ENCODE measurements at places on chromosomes 4 and X.
A peak's percentile ranks its signal among the peaks of the same experiment; 100 is the strongest.

- H3K4me1 ChIP-seq, result no peaks in the 10 kb centered on the region
- H3K27me3 ChIP-seq, result no peaks in the 10 kb centered on the region
- H3K27ac ChIP-seq, result no peak overlapping the region
- no peak overlapping the region for H3K4me3 ChIP-seq
Observed at GRCh38 chrX:45110494-45110893, 90.2 kb downstream of the DIPK2B start.

DNA sequence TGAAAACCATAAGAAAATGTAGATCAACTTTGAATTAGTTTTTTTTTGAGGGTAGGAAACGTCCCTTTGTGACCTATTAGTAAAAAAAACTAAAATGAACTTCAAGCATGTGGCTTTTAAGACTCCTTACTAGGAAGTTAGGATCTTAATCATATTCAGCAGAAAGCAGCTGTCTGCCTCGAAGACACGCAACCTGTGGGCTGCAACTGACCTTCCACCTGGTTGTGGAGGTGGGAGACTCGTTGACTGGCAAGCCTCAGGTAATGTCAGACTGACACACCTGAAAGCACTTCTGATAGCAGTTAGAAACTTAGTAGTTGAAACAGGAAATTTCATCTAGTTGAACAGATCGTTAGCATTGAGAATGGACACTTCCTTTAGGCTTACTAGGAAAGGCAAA lies 37.4 kb downstream of the CCNG2 start:
- H3K4me3 ChIP-seq, result peak overlapping the region; percentile 85
- peaks cover 55% of the 10 kb centered on the region for H3K4me1 ChIP-seq
- DNase-seq, result no peak
- H3K27me3 ChIP-seq, result no peaks in the 10 kb centered on the region
- H3K36me3 ChIP-seq, result no peaks in the 10 kb centered on the region

DNA sequence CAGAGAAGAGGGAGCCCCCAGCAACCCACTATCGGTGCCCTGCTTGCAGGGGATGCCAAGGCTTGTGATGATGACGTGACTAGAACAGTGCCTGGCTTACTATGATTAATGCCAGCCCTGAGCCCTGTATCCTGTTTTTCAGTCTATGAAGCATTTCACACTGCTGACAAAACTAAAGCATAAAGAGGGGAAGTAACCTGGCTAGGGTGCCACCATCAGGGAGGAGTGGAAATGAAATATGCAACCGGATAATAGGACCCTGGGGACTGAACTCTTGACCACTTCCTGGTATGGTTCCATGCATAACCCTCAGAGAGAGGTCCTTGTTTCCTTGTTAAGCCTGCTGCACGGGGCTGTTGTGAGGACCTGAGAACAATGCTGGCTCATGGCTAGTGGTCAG lies 50.3 kb downstream of the MED28 start:
- peak overlapping the region; percentile 25 for H3K4me3 ChIP-seq
- H3K27ac ChIP-seq, result peak overlapping the region; percentile 12
- no peak for DNase-seq
- peaks cover 40% of the 10 kb centered on the region for H3K4me1 ChIP-seq
- peaks cover 4% of the 10 kb centered on the region for H3K27me3 ChIP-seq
- H3K36me3 ChIP-seq, result no peaks in the 10 kb centered on the region

DNA sequence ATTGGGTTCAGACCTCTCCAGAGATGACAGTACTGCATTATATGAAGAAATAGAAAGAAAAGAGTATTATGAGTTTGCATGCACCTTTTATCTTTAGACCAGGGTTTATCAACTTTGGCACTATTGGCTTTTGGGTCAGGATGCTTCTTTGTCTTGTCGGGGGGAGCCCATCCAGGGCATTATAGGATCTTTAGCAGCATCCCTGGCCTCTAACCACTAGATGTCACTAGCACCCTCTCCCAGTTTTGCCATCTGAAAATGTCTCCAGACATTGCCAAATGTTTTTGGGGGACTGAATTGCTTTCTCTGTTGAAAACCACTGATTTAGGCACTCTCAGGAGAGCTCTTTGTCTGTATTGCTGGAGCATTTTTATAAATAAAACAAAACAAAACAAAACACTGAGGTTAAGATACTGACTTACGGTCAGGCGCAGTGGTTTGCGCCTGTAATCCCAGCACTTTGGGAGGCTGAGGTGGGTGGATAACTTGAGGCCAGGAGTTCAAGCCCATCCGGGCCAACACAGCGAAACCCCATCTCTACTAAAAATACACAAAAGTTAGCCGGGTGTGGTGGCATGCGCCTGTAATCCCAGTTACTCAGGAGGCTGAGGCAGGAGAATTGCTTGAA lies 23.6 kb downstream of the CA5B start:
- peaks cover 13% of the 10 kb centered on the region for H3K36me3 ChIP-seq
- H3K4me1 ChIP-seq, result peaks cover 10% of the 10 kb centered on the region
- no peak for DNase-seq
- no peak overlapping the region for H3K4me3 ChIP-seq

DNA sequence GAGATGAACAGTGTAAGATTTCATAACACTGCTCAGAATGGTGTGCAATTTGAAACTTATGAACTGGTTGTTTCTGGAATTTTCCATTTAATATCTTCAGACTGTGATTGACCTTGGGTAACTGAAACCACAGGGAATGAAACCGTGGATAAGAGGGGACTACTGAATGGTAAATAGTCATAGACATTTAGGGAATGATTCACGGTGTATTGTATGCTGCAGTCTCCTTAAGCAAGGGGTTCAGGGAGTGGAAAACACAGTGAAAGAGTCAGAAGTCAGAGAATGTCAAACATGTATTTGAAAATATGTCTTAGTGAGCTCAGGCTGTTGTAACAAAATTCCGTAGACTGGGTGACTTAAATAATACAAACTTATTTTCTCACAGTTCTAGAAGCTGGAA lies 398.2 kb upstream of the DIPK2B start:
- no peaks in the 10 kb centered on the region for H3K27me3 ChIP-seq
- no peaks in the 10 kb centered on the region for H3K36me3 ChIP-seq
- H3K27ac ChIP-seq, result no peak overlapping the region
- DNase-seq, result no peak
- no peak overlapping the region for H3K4me3 ChIP-seq

- DNase-seq, result no peak
- H3K27me3 ChIP-seq, result peaks cover 15% of the 10 kb centered on the region
- H3K4me1 ChIP-seq, result peaks cover 15% of the 10 kb centered on the region
- H3K36me3 ChIP-seq, result no peaks in the 10 kb centered on the region
Observed at GRCh38 chrX:153643431-153644351, 3.3 kb upstream of the DUSP9 start.

DNA sequence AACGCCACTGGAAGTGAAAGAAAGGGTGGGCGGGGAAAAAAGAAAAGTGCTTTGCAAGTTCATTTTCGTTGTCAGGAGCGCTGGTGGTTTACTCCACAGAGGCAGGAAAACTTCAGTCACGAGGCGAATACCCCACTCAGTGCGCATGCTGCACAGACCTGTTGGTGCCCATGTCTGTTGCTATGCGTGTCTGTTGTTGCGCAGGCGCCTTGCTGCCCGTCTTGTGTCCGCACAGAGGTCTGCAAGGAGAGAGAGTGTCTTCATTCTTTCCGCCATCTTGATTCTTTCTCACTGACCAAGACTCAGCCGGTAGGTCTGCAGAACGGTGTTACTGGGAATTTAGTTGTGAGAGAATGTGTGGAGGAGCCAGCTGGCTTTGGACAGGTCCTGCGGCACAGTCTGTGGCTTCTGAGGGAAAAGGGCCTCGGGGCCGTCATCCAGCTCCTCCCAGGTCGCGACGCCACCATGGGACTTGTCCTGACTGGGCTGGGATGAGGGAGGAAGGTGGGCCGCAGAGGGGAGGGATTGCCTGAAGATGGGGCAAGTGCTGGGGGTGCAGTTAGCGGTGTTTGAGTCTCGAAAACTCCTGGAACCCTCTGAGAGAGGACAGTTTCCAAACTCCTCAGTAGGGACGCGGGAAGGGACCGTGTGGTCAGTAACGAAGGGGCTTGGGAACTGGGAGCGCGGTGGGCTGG lies at the start of gene PAGE2:
PAGE2 (plus strand) TSS at position 224 of the 695 bp plus-strand sequence. CDS start 1,003 bp downstream, outside the sequence.
- no peaks in the 10 kb centered on the region for H3K27me3 ChIP-seq
- no peaks in the 10 kb centered on the region for H3K36me3 ChIP-seq
- H3K27ac ChIP-seq, result no peak within 1 kb of the TSS
- DNase-seq, result no peak

DNA sequence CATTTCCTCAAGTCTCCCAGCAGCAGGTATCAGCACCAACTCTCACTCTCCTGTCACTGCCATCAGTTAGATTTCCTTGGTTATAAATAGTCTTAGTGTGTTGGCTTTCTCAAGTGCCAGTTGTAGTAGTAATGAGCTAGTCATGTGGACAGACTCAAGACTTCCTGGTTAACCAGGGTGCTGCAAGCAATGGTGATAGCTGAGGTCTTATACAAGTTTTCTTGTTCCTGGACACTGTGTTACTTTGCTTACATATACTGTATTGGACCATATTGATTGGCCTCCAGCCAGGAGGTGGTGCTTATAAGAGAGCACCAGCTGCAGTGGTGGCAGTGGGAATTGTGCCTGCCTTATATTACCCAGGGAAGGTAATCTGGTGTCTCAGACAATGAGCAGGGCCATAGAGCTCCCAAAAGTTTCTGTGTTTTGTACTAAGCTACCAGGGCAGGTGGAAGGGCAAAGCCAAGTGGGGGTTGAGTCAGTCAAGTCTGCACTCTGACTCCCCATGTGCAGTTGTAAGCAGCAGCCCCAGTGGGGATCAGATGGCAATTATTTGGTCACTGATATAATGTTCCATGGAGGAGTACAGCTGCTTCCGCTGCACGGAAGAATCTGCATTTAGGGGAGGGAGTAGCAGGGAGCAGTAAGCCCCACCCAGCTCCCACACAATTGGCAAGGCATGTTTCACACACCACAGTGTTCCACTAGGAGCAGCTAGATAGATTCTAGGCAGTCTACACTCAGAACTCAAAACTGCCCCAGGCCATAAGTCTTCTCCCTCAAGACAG lies 24.1 kb upstream of the ZDHHC15 start:
- H3K36me3 ChIP-seq, result no peaks in the 10 kb centered on the region
- H3K4me3 ChIP-seq, result no peak overlapping the region
- H3K27ac ChIP-seq, result no peak overlapping the region
- no peaks in the 10 kb centered on the region for H3K4me1 ChIP-seq

- no peak for DNase-seq
- H3K36me3 ChIP-seq, result no peaks in the 10 kb centered on the region
- H3K4me3 ChIP-seq, result no peak overlapping the region
- no peaks in the 10 kb centered on the region for H3K4me1 ChIP-seq
- no peak overlapping the region for H3K27ac ChIP-seq
Observed at GRCh38 chr4:73683033-73683432, 57.3 kb upstream of the CXCL8 start.

DNA sequence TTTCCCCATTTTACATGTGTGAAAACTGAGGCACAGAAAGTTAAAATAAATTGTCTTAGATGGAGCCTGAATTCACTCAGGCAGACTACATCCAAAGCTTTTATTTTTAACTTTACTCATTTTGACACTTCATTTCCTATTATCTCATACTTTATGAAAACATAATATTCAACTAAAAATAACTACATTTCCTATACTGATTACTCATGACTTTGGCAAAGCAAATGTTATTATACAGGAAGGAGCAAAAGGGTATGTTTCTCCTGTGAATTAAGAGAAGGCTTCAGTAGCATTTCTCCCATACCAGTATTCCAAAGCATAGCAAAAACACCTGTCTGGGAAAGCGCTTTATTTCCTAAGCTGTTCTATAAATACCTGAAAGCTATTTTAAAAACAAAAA lies 178.6 kb downstream of the ADAMTS3 start:
- H3K4me1 ChIP-seq, result no peaks in the 10 kb centered on the region
- no peak overlapping the region for H3K4me3 ChIP-seq
- DNase-seq, result no peak
- H3K36me3 ChIP-seq, result no peaks in the 10 kb centered on the region
- no peak overlapping the region for H3K27ac ChIP-seq
- H3K27me3 ChIP-seq, result no peaks in the 10 kb centered on the region

DNA sequence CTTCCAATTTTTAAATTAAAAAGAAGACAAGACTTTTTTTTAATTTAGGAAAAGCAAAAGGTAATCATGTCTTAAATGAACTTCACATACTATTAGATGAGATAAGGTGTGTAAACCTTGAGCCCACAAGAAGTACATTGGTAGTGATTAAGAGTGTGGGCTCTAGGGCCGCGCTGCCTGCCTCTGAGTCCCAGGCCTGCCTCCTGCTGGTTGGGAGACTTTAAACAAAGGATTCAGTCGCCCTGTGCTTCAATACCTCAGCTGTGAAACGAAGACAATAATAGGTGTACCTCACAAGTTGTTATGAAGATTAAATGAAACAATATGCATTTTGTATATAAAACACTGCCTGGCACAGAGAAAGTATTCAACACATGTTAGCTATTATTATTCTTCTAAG lies 95.9 kb upstream of the MYOZ2 start:
- peaks cover 5% of the 10 kb centered on the region for H3K4me1 ChIP-seq
- H3K27ac ChIP-seq, result no peak overlapping the region
- H3K27me3 ChIP-seq, result no peaks in the 10 kb centered on the region
- no peaks in the 10 kb centered on the region for H3K36me3 ChIP-seq

- H3K27ac ChIP-seq, result no peak overlapping the region
Observed at GRCh38 chrX:129638917-129639316, 15.8 kb downstream of the APLN start.

- H3K27me3 ChIP-seq, result peaks cover 31% of the 10 kb centered on the region
- H3K36me3 ChIP-seq, result no peaks in the 10 kb centered on the region
- DNase-seq, result no peak
- H3K4me3 ChIP-seq, result peak overlapping the region; percentile 74
- peaks cover 21% of the 10 kb centered on the region for H3K4me1 ChIP-seq
- no peak overlapping the region for H3K27ac ChIP-seq
Observed at GRCh38 chr4:89837993-89838390, 1.0 kb upstream of the SNCA start.

- H3K27me3 ChIP-seq, result no peaks in the 10 kb centered on the region
- H3K36me3 ChIP-seq, result peaks cover 15% of the 10 kb centered on the region
Observed at GRCh38 chrX:118763489-118763888, 36.1 kb downstream of the IL13RA1 start.

DNA sequence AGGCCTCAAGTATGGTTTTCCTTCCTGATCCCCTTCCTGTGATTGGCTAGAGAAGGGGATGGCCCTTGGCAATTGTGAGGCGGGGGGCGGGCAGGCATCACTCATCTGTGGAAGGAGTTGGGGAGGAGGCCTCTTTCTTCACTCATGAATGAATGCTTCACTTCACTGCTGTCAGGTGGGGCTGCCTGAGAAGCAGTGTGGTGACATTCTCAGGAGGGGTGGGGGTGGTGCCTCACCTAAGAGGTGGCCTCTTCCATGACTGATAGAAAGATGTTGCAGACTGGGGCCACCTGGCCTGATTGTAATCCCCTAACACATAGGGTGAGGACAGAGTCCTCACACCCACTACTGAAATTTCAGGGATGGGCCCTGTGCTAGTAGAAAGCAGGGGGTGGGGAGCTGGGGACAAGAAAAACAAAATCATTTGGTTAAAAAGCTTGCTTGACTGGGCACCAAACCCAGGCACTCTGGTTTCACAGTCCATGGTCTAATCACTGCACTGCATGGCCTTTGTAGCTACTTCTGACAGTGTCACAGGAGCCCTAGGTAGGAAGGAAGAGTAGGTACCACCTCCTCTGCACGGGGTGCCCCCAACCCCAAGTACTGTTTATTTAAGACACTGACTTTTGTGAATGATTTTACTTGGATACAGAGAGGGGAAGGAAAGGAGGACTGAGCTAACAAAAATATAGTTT lies 5.6 kb upstream of the HOPX start:
- no peak overlapping the region for H3K27ac ChIP-seq
- no peak for DNase-seq
- H3K4me3 ChIP-seq, result no peak overlapping the region

GRCh38 chr4:36283912-36284465 lies 2.6 kb downstream of the DTHD1 start:
- peaks cover 2% of the 10 kb centered on the region for H3K27me3 ChIP-seq
- no peak for DNase-seq

Data from activated B cell treated with CpG ODN at 0.5 μM for 24 hours (primary cell).